ENCODE measurements at places on chromosomes 4 and X. TPM values are rescaled to one million over a fixed set of nuclear protein-coding genes. Genes with fewer than 3 reads are reported as not detected.

FHIP1A gene
- 95.8 TPM for total RNA-seq

GASK1B gene
- not detected for total RNA-seq

TBX22 gene
- 0.24 TPM for total RNA-seq

UGT2B15 gene
- not detected for total RNA-seq

PIM2 gene
- total RNA-seq = 359 TPM

EFHC2 gene
- 2.6 TPM for total RNA-seq

GAB3 gene
- total RNA-seq = 0.50 TPM

FGF16 gene
- total RNA-seq = 2.3 TPM

RBM41 gene
- 16.6 TPM for total RNA-seq

CHRDL1 gene
- total RNA-seq = 12.8 TPM

CT83 gene
- total RNA-seq = not detected

DDX60 gene
- total RNA-seq = 3.6 TPM

DMRTC1 gene
- total RNA-seq = not detected

DUSP9 gene
- 3.9 TPM for total RNA-seq

MID2 gene
- 2.1 TPM for total RNA-seq

NPY1R gene
- 7.4 TPM for total RNA-seq

IL15 gene
- total RNA-seq = 2.7 TPM

GLRA2 gene
- not detected for total RNA-seq

TLR3 gene
- 0.38 TPM for total RNA-seq

C4orf36 gene
- not detected for total RNA-seq

ZNF630 gene
- total RNA-seq = 1.6 TPM

Data from GM23338 (cell line).